ENCODE measurements at places on chromosomes 7 and 10. TPM values are rescaled to one million over a fixed set of nuclear protein-coding genes. Genes with fewer than 3 reads are reported as not detected.

- no peak overlapping the region for H3K27ac ChIP-seq
- peak; percentile 53 for DNase-seq
- H3K4me3 ChIP-seq = no peak overlapping the region
- no peaks in the 10 kb centered on the region for H3K27me3 ChIP-seq
Measured at GRCh38 chr10:99548041-99548530, 15.3 kb downstream of the NKX2-3 start.

GRCh38 chr10:132396494-132397035 lies 435 bp upstream of the PWWP2B start:
- peak; percentile 85 for DNase-seq
- peaks cover 5% of the 10 kb centered on the region for H3K36me3 ChIP-seq

Gene ANK3
- 52.3 TPM for total RNA-seq

DNA sequence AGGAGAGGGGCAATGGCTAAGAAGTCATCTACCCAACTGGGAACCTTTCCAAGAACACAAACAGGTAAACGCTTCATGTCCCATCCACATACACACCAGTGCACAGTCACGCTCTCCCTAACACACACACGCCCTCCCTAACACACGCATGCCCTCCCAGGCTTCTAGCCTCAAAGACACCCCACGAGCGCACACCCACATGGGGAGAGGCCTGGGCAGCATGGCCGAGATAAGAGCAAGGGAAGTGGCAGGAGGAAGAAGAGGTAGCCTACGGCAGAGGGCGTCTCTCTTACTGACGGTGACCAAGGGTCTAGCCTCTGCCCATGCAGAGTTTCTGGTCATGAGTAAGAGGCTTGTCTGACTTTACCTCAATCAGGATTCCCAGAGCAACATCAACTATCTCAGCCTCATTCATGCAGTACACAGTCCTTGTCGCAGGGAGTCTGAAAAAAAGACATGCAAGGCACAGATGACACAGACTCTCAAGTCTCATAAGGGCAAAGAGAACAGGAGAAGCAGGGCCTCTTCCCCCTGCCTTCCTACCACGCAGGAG lies 3.1 kb downstream of the CYREN start:
- H3K4me3 ChIP-seq = no peak overlapping the region
- DNase-seq = no peak
- H3K27me3 ChIP-seq = no peaks in the 10 kb centered on the region
- H3K27ac ChIP-seq = no peak overlapping the region

Gene C7orf57
- total RNA-seq = not detected

DNA sequence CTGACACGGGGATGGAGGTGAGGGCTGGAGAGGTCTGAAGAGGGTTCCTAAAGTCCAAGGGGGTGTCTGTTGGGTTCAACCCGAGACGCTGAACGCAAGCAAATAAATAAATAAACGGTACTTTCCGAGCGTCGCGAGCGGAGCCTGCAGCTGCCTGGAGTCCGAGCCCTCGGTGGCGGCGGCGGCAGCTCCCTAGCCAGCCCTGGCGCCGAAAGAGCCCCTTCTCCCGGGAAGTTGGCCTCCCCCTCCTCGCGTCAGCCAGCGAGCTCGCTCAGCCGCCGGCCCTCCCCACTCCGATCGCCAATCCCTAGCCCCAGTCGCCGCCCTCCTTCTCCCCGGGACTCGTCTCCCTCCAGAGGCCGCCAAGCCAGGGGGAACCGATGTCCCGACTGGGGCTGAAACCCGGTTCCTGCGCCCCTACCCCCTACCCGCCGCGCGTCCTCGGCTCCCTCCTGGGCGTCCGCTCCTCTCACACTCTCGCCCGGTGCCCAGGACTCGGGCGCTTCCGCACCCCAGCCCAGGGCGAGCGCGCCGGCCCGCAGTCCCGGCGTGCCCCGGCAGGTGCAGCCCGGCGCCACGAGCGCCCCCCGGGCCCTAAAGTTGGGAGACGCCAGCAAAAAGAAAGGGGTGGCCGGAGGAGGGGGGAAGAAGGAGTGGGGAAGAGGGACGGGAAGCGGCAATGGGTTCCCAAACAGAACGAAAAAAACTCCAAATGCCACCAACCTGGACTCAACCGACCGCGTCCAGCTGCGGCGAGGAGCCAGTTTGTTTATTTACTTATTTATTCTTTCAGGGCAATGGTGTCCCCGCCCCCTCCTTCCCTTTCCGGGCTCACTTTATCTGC lies at the start of gene GFRA1:
GFRA1 (minus strand) TSS at position 767 of the 844 bp plus-strand sequence. CDS start 1,177 bp downstream, outside the sequence.
- no peak for DNase-seq
- H3K27me3 ChIP-seq = no peaks in the 10 kb centered on the region
- no peaks in the 10 kb centered on the region for H3K4me1 ChIP-seq
- H3K4me3 ChIP-seq = no peak within 1 kb of the TSS

DNA sequence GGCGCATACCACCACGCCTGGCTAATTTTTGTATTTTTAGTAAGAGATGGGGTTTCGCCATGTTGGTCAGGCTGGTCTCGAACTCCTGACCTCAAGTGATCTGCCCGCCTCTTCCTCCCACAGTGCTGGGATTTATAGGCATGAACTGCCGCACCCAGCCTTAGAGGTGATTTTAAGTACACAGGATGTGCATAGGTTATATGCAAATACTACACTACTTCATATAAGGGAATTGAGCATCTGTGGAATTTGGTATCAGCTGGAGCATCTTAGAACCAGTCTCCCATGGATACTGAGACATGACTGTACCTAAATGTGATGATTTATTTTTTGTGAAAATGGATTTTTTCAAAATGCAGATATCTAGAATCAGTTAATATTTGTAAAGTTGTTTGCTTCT lies 21.1 kb downstream of the WAC start:
- H3K27me3 ChIP-seq = no peaks in the 10 kb centered on the region
- H3K36me3 ChIP-seq = peaks cover 3% of the 10 kb centered on the region
- no peak overlapping the region for H3K27ac ChIP-seq
- DNase-seq = no peak

Gene PTF1A
- total RNA-seq = not detected

Gene SLC29A4
- total RNA-seq = 34.6 TPM

GRCh38 chr7:12069757-12070156 lies 141.3 kb upstream of the TMEM106B start:
- no peak overlapping the region for H3K4me3 ChIP-seq
- no peak for DNase-seq
- H3K36me3 ChIP-seq = no peaks in the 10 kb centered on the region
- no peak overlapping the region for H3K27ac ChIP-seq
- H3K4me1 ChIP-seq = peaks cover 12% of the 10 kb centered on the region

Gene ATP6V0A4
- total RNA-seq = 1.5 TPM

- H3K27ac ChIP-seq = no peak overlapping the region
- H3K27me3 ChIP-seq = no peaks in the 10 kb centered on the region
- H3K4me3 ChIP-seq = no peak overlapping the region
- no peak for DNase-seq
Measured at GRCh38 chr7:105751054-105751453, 125.3 kb downstream of the ATXN7L1 start.

GRCh38 chr7:37820708-37821468 lies 27.5 kb upstream of the NME8 start:
- no peak for DNase-seq
- H3K27ac ChIP-seq = no peak overlapping the region
- no peaks in the 10 kb centered on the region for H3K36me3 ChIP-seq

- no peak overlapping the region for H3K27ac ChIP-seq
- H3K4me1 ChIP-seq = peaks cover 24% of the 10 kb centered on the region
Measured at GRCh38 chr7:155378580-155378934, 79.4 kb upstream of the EN2 start.

- no peak for DNase-seq
- 0 out of 2 replicates have a peak, but pooled peaks cover 5% of the 10 kb centered on the region for H3K4me1 ChIP-seq
- H3K27ac ChIP-seq = no peak overlapping the region
- H3K36me3 ChIP-seq = no peaks in the 10 kb centered on the region
- no peak overlapping the region for H3K4me3 ChIP-seq
- no peaks in the 10 kb centered on the region for H3K27me3 ChIP-seq
Measured at GRCh38 chr7:139666501-139666900, 111.3 kb downstream of the HIPK2 start.

Gene CH25H
- not detected for total RNA-seq

Gene SPDYE8
- total RNA-seq = not detected

DNA sequence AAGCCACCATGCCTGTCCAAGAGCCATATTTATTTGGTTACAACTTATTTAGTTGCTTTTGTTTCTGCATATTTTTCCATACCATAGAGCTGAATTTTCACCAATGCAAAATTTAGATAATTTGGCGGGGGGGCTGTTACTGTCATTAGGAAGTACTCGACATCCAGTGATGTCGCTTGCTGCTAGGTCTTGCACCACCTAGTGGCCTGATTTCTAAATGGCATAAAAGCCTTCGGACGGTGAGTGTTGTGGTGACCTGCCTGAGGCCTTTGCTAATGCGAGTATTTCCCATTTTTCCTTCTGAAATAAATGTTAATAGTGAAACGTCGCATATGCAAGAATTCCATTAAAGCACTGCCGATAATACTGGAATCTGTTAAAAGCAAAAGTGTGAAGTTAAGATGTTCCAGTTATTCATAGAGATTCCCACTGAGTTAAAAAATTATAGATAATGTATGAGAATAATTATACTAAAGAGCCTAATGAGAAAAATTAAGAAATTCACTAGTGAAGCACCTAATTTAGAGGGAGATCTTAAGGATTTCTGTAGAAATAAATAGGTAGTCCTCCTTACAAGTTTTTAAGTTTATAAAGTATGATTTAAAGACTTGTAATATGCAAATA lies 86.1 kb upstream of the DNAJB6 start:
- peak; percentile 66 for DNase-seq
- H3K4me1 ChIP-seq = peaks cover 10% of the 10 kb centered on the region
- H3K4me3 ChIP-seq = no peak overlapping the region
- H3K27ac ChIP-seq = no peak overlapping the region
- H3K27me3 ChIP-seq = no peaks in the 10 kb centered on the region

Gene MALRD1
- 9.8 TPM for total RNA-seq

DNA sequence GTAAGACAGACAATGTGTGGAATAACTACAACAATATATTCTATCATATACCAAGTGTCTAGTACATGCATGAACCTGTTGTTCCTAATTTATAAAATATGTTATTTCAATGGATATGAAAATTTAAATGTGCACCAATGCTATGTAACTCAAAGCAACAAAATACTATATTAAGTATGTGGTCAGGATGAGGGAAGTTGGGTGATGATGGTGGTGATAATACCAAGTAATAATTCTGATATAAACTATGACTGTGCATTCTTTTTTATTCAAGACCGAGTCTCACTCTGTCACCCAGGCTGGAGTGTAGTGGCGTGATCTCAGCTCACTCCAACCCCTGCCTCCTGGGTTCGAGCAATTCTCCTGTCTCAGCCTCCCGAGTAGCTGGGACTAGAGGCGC lies 2.1 kb upstream of the FRA10AC1 start:
- no peak for DNase-seq
- no peaks in the 10 kb centered on the region for H3K27me3 ChIP-seq
- H3K27ac ChIP-seq = no peak overlapping the region
- H3K36me3 ChIP-seq = no peaks in the 10 kb centered on the region

DNA sequence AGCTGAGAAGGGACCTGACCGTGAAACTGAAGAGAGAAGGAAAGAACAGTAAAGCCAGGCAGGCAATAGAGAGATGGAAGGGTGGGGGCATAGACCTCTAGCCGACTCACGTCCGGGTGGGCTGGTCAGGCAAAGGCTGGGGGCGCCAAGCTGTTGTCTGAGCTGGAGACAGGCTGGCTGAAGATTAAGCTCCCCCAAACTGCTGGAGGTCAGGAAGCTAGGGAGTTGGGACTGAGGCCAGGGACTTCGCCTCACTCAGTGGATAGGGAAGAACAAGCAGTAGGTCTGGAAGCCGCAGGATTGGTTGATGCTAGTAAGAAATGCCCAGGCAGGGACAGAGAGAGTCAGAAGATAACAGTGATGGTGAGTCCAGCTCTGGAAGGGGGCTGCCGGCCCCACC lies 5.3 kb downstream of the PITX3 start:
- DNase-seq = no peak
- H3K36me3 ChIP-seq = no peaks in the 10 kb centered on the region
- H3K27ac ChIP-seq = no peak overlapping the region

Gene FAS
- not detected for total RNA-seq

- H3K36me3 ChIP-seq = no peaks in the 10 kb centered on the region
- DNase-seq = no peak
- no peak overlapping the region for H3K4me3 ChIP-seq
- H3K4me1 ChIP-seq = no peaks in the 10 kb centered on the region
Measured at GRCh38 chr10:34959786-34960185, 130.4 kb downstream of the CUL2 start.

- 0 out of 2 replicates have a peak, but pooled peaks cover 6% of the 10 kb centered on the region for H3K4me1 ChIP-seq
- DNase-seq = no peak
- H3K27me3 ChIP-seq = no peaks in the 10 kb centered on the region
Measured at GRCh38 chr7:88318196-88318595, 11.5 kb upstream of the STEAP4 start.

GRCh38 chr7:140841166-140841715 lies 83.5 kb downstream of the BRAF start:
- H3K27me3 ChIP-seq = no peaks in the 10 kb centered on the region
- H3K36me3 ChIP-seq = no peaks in the 10 kb centered on the region
- no peak for DNase-seq
- H3K4me1 ChIP-seq = no peaks in the 10 kb centered on the region
- H3K27ac ChIP-seq = no peak overlapping the region
- H3K4me3 ChIP-seq = no peak overlapping the region

Gene CALHM2
- total RNA-seq = 0.52 TPM

Gene RGS10
- 22.6 TPM for total RNA-seq

GRCh38 chr10:104028146-104028545 lies 57.5 kb downstream of the COL17A1 start:
- no peak overlapping the region for H3K4me3 ChIP-seq
- H3K27me3 ChIP-seq = no peaks in the 10 kb centered on the region
- no peak overlapping the region for H3K27ac ChIP-seq
- H3K36me3 ChIP-seq = peaks cover 1% of the 10 kb centered on the region
- no peaks in the 10 kb centered on the region for H3K4me1 ChIP-seq

- H3K27me3 ChIP-seq = no peaks in the 10 kb centered on the region
- H3K4me1 ChIP-seq = no peaks in the 10 kb centered on the region
- no peaks in the 10 kb centered on the region for H3K36me3 ChIP-seq
- H3K27ac ChIP-seq = no peak overlapping the region
- no peak overlapping the region for H3K4me3 ChIP-seq
- DNase-seq = no peak
Measured at GRCh38 chr7:113652501-113652900, 266.3 kb downstream of the PPP1R3A start.

DNA sequence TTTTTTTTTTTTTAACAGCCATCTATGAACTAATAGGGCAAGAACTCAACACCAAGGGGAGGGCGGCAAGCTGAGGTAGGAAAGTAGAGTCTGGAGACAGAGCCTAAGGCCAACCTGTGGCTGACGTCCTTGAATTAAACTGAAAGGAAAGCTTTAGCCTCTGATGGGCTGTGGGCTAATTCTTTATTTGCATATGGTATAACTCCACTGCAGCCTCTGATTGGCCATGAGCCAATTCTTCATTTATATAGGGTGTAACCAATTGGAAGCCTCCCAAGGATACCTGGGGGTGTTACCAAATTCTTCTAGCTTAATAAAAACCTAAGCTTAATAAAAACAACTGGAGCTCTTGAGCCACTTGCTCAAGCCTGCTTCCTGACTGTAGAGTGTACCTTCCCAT lies 10.3 kb downstream of the TYW1 start:
- no peak overlapping the region for H3K27ac ChIP-seq
- H3K36me3 ChIP-seq = no peaks in the 10 kb centered on the region
- DNase-seq = no peak
- H3K4me1 ChIP-seq = no peaks in the 10 kb centered on the region
- no peaks in the 10 kb centered on the region for H3K27me3 ChIP-seq
- no peak overlapping the region for H3K4me3 ChIP-seq

Measured in Caco-2 (cell line).